ENCODE measurements at places on chromosomes 6 and 20.

- DNase-seq: no peak
Measured at GRCh38 chr20:44460795-44461141, 14.9 kb upstream of the TTPAL start.

- no peak for DNase-seq
Measured at GRCh38 chr20:39676857-39677391, 714.8 kb downstream of the DHX35 start.

DNA sequence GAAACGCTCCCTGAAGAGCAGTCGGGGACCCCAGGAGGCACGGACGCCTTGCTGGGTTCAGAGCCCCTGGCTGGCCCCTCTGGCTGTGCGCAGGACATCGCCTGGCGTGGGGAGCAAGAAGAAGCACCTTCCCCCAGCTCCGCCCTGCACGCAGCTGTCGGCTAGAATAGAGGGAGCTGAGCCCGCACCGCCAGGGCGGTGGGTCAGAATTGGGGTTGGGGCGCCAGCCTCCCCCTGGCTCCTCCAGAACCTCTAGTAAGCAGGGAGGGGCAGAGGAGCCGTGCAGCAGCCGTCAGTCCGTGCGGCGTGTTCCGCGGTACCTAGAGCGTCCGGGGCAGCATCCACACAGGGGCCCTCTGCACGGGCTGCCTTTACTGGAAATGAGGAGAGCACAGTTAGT lies 53.2 kb downstream of the KCNQ2 start:
- no peak for DNase-seq

GRCh38 chr20:33444797-33445560 lies 1.4 kb upstream of the SNTA1 start:
- no peak for DNase-seq

Measured in uterus (tissue), 4 donors.